ENCODE measurements at places on chromosomes 3 and 15.

DNA sequence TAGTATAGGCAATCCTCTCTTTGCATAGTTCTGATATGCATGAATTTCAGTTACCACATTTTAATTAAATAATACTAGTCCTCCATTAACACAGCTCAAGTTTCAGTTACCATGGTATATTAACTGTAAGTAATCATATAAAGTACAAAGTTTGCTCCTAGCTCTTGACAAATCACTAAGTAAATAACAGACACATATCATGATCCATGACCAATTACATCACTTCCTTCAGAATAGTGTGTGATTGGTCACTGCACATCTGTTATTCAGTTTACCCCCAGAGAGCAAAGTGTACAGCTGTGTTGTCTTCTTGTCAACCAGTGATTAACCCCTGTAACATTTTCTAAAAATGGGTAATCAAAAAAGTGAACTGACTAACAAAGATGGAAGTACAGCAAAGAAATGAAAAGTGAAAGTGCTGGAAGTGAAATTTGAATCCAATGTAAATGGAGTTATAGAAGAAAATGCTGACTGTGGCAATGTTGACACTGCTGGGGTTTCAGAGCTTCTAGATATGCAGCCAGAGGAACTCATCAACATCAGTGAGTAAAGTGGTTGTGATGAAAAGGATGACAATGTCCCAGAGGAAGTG, 30.2 kb upstream of the LEKR1 start:
- no peak for DNase-seq

GRCh38 chr3:51796854-51797253, 17.8 kb upstream of the IQCF6 start:
- DNase-seq: no peak

DNA sequence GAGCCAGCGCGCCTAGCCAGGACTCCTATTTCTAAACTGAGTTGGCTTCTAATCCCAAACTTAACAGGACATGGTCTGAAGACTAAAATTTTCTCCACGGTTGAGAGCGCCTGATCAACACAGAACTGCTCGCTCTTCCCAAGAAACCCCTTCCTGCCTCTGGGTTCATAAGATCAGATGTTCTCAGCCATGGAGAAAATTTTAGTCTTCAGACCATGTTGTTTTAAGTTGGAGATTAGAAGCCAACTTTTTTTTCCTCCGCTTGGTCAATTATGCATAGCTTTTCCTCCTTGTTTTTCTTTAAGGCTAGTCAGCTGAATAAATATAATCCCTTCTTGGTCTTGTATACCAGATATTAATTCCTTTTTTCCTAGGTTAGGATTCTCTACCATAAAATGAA, 356.6 kb upstream of the ADAMTS9 start:
- DNase-seq: no peak

DNA sequence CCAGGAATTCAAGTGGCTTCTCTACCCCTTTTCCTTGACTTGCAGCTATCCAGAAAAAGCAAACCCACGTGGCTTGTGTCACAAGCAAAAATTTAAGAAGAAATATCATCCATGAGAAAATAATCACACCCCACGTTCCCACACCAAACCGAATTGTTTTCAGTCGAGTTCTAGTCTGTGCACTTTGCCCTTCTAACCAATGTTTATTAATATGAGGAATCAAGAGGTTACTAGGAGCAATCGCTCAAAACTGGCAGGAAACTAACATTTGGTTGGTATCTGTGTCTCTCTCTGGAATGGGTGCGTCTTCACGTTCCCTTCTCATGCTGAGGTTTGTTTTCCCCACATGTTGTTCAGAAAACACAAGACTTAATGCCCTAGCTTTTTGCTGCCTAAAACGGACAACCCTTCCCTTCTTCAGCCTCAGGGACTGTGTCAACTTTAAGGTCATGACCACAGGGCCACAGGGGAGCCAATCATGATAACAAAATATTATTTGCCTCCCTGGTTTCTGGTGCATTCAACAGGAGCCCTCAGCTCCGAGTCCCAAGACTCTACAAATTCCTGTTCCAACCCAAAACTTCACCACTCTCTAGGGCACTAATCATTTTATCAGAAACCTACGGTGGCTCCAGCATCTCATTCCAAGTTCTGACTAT, 41.4 kb upstream of the LMCD1 start:
- no peak for DNase-seq

GRCh38 chr15:77715051-77715450, 82.3 kb upstream of the LINGO1 start:
- no peak for DNase-seq

DNA sequence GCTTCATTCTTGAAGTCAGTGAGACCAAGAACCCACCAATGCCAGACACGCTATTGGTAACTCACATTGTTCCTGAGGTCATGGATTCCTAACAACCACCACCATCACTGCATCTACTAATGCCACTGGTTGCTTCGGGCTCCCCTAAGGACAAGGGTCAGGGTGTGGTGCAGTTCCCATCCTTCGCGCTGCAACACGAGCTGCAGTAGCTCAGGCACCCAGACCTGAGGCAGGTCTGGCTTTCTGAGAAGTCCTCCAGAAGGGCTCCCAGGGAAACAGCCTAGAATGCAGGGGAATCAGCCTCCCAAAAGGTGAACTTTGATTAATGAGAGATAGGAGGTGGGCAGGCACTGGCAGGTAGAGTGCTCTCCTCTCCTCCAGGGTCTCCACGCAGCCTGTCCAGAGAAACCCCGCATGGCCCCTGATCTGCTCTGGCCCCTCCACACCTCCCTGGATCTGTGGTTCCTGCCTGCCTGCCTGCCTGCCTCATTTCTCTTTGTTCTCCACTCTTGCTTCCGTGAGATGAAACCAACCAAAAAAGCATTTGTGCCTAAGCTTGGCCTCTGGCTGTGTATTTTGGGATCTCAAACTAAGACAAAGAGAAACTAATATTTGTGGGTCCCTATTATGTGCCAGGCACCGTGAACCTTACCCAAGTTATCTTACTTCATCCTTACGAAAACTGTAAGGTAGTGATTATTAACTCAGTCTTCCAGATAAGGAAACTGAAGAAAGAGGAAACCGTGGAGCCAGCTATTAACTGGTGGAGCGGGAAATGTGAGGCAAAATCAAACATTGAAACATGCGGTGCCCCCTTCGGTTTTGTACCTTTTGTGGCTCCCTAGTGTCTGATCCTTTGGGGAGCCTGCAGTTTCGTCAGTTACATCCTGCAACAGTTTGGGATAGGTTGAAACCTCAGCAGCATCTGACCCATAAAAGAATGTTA, 43.9 kb upstream of the USP3 start:
- no peak for DNase-seq

- DNase-seq: no peak
Measured at GRCh38 chr15:68426116-68426515, 5.8 kb downstream of the ITGA11 start.

DNA sequence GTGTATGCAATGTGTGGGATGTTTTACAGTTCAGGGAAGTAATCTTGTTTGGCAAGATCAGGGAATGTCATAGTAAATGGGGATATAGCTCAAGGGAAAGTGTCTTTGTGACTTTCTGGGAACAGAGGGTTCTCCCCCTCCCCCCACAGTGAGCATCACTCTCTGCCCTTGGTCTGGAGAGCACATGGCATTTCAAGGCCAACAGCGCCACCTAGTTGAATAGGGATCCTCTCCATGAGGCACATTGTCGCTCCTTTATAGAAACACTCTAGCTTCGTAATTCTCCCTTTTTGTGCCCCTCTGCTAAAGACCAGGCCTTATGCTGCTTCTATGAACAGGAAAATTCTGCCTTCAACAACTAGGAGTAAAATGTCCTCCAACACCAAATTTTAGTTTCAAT, 37.1 kb upstream of the ARNT2 start:
- no peak for DNase-seq

DNA sequence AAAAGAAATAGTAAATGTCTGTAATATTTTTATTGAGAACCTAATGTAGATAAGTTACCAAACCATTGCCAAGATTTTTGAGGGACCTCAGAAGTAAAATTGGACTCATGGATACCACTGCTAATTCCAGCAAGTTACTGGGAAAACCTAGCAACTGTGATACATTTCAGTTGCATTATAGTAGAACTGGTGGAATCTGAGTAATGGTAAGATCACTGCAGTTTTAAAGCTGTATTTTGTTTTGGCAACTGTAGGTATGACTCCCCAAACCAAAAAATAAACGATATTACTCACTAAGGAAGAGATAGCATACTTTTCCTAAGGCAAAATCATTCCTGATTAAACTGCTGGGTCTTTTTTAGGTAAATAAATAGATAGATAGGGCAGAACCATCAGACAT, 54.0 kb downstream of the ARMC8 start:
- no peak for DNase-seq

DNA sequence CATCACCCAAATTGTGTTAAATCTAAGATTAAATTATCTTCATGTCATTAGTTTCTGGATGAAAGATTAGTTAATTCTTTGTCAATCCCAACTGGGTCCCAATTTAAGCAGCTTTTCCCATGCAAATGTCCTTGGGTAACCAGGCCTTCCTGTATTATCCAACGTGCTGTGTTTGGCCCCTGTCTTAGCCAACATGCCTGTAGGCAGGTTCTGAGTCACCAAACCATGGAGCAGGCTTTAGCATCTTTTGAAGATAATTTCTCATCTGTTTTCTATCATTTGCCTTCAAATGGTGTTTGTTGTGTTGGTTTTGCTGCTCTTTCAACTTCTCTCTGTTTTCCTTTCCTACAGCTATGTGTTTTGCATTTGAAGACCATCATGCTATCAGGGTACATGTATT, 216.2 kb downstream of the ITPR1 start:
- DNase-seq: no peak

- DNase-seq: no peak
Measured at GRCh38 chr15:42184736-42185135, 23.4 kb downstream of the VPS39 start.

- peak; percentile 26 for DNase-seq
Measured at GRCh38 chr3:178325330-178325729, 210.9 kb upstream of the KCNMB2 start.

- no peak for DNase-seq
Measured at GRCh38 chr15:29087521-29088285, 181.9 kb downstream of the NSMCE3 start.

DNA sequence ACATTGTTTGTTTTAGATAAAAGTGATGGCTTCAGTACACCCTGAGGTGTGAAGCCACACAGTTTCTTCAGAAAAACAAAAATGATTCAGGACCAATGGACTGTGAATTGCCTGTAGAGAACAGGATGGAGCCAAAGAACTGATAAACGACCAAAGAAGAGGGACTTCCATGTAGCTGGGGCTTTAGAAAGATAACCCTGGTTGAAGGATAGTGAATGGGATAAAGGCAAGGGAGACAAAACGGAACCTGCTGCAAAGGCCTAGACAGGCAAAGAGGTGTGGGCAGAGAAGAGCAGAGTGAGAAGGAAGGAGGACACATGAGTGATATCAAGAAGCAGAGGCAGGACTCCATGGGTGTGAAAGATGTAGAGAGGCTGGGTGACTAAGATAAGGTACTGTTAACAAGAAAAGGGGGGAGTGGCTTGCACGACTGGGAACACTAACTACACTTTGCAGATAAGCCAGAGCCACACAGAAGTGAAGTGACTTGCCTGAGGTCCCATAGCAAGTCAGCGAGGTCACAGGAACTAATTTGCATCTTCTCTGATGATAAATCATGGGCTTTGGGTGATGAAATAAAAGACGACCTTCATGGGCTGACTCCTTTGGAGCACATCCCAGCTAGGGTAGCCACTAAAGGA, 44.3 kb downstream of the RAB6B start:
- DNase-seq: no peak

DNA sequence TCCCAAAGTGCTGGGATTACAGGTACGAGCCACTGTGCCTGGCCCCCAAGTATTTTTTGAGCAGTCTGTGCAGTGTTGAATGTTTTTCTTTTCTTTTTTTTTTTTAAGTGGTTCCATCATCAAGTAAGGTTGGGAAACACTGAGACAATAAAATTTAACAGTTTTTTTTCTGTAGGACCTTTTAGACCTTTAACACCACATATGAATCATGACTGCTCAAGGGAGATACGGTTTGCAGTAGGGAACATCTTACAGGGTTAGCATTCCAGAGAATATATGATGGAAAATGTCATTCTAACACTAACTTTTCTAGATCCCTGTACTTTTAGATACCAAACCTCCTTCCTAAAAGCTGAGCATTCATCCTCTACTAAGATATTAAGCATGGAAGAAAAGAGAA, 41.7 kb downstream of the SNX4 start:
- DNase-seq: peak; percentile 38

GRCh38 chr3:36319680-36320079, 60.6 kb upstream of the STAC start:
- DNase-seq: no peak
